ENCODE measurements at places on chromosomes 6 and 20. TPM values are rescaled to one million over a fixed set of nuclear protein-coding genes. Genes with fewer than 3 reads are reported as not detected.

FNDC11 gene
- not detected for total RNA-seq

- no peak for DNase-seq
Observed at GRCh38 chr6:44409207-44409794, 21.8 kb downstream of the CDC5L start.

GRCh38 chr20:16771213-16771612, 23.1 kb downstream of the OTOR start:
- no peak for DNase-seq

DNA sequence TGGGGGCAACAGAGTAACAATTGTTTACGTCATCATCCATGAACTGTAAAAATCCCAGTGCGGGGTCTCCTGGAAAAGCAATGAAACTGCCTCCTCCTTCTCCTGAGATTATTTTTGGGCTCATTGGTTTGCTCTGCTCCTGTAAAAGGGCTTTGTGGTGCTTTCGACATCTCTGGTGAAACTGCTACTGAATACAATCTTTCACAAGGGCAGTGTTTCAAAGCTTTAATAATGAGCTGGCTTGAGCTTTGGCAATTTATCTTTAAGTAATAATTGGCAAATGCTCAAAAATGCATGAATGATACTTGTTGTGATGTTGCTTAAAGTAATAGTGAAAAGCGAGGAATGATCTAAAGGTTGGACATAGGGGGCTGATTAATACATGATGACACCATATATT, 43.5 kb upstream of the ENPP1 start:
- no peak for DNase-seq

- no peak for DNase-seq
Observed at GRCh38 chr6:17381424-17382147, 11.8 kb upstream of the CAP2 start.

DNA sequence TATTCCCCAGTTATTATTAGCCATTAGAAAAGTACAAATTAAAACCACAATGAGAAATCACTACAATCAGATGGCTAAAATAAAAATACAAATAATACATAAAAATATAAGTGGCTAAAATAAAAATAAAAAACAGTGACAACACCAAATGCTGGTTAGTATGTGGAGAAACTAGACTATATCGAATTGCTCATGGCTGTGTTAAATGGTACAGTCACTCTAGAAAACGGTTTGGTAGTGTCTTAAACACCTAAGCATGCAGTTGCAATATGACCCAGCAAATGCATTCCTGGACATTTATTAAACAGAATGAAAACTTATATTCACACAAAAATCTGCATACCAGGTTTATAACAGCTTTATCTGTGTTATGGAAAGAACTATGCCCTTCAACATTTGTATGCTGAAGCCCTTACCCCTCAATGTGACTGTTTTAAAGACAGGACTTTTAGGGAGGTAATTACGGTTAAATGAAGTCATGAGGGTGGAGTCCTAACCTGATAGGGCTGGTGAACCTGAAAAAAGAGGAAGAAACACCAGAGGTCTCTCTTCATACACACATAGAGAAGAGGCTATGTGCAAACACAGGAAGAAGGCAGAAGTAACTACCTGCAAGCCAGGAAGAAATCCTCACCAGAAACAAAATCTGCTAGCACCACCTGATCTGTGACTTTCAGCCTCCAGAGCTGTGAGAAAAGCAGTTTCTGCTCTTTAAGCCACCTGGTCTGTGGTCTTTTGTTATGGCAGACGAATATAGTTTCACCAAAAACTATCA, 84.9 kb downstream of the ASCC3 start:
- DNase-seq, result no peak
